ENCODE measurements at places on chromosomes 5 and 9. TPM values are rescaled to one million over a fixed set of nuclear protein-coding genes. Genes with fewer than 3 reads are reported as not detected.

Gene OBP2B
- total RNA-seq: not detected

Gene OR1Q1
- total RNA-seq: not detected

Gene DIRAS2
- total RNA-seq: 96.6 TPM

Gene RASEF
- 2.8 TPM for total RNA-seq

Gene FGD3
- 5.6 TPM for total RNA-seq

Gene ADRB2
- 3.8 TPM for total RNA-seq

Gene SLC6A3
- 2.7 TPM for total RNA-seq

Gene GGTA1
- 3.5 TPM for total RNA-seq

Gene FAM200C
- total RNA-seq: 25.1 TPM
